ENCODE measurements at places on chromosomes 5 and 9.

- no peak for DNase-seq
Observed at GRCh38 chr9:5838884-5839571, 6.1 kb upstream of the ERMP1 start.

DNA sequence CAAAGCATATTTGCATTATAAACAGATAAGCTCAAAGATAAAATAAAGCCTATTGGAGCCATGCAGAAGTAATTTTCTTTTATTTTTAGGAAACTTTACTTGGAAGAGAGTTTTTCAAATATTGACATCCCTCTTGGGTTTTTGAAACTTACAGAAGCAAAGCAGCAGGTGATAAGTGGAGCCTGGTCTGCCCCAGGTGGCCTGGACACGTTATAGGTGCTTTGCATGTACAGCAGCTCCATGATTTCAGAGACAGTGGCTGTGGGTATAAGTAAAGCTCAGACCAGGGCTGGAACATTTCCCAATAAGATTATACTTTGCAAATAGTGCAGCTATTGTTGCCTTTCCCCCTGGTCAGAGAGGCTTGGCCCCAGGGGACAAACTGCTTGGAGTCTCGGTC, 51.5 kb downstream of the CCDC192 start:
- DNase-seq = no peak

DNA sequence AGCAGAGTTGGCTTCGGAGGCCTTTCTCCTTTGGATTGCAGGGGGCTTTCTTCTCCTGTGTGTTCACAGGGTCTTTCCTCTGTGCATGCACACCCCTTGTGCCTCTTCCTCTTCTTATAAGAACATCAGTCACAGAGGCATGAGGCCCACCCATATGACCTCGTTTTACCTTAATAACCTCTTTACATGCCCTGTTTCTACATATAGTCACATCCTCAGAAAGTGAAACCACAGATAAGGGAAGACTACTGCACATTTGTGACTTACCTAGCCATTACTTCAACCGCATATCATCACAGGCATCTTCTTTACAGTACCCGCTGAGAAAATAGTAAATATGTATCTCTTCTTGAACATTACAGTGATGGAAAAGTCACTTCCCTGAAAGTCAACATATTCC, 204.9 kb upstream of the TARS1 start:
- no peak for DNase-seq

DNA sequence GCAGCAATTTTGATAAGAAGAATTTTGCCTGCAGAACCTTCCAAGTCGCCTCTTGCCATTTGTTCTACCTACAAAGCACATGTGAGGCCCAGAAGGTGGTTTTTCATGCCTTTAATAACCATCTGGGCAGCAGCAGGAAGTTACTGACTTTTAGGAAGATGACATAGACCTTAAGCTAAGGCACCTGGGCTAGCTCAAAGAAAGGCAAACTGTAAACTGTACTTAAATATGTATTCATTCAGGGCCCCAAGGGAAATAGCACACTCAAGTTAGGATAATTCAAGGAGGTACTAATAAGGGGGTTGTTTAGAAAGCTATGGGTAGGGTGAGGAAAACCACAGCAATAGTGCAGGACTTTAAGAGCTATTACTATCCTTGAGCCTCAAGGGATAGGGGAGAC, 57.3 kb upstream of the HSPB3 start:
- DNase-seq = no peak

GRCh38 chr5:96734871-96735325, 72.7 kb downstream of the CAST start:
- DNase-seq = no peak

- DNase-seq = no peak
Observed at GRCh38 chr9:132187121-132187620, 25.3 kb downstream of the NTNG2 start.

GRCh38 chr5:78920604-78921003, 64.5 kb downstream of the ARSB start:
- no peak for DNase-seq

DNA sequence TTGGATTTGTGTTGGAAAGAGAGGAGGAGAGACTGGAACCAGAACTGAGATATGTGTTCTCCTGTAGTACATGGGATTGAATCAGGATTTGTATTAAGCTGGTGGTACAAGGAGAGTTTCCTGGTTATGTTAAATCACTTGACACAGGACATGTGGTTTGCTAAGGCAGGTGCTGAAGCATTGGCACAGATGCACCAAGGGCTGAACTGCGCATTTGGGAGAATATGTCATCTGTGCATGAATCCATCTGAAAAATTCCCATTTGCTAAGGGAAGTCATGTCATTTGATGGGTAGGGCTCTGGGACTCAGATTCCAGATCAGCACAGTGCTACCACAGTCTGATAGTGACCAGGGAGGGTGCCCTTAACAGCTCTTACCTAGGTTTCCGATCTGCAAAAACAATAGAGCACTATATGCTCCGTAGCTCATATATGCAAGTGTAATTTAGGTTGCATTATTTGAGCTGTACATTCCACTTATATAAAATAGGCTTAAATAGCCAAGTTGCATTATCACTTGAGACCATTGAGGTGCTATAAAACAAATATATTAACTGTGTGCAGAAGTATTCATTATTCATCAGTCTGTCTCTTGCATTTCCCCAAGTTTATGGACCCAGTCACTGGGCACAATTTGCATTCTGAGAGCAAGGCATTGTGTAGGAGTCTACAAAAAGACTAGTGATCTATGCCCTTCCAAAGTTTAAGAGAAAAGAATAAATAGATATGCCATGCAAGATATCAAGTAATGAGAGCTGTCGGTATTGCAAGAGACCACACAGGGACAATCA, 55.2 kb downstream of the ADAMTS16 start:
- no peak for DNase-seq

Data from CD4-positive, alpha-beta T cell treated with Interleukin-10 for 1 hour (primary cell).